Forelimb muscle (tissue), 1 donor: ENCODE measurements at places on chromosomes 16 and 17.
A peak's percentile ranks its signal among the peaks of the same experiment; 100 is the strongest.

GRCh38 chr17:31935512-31935911, 1.3 kb upstream of the SUZ12 start:
- no peak for DNase-seq

DNA sequence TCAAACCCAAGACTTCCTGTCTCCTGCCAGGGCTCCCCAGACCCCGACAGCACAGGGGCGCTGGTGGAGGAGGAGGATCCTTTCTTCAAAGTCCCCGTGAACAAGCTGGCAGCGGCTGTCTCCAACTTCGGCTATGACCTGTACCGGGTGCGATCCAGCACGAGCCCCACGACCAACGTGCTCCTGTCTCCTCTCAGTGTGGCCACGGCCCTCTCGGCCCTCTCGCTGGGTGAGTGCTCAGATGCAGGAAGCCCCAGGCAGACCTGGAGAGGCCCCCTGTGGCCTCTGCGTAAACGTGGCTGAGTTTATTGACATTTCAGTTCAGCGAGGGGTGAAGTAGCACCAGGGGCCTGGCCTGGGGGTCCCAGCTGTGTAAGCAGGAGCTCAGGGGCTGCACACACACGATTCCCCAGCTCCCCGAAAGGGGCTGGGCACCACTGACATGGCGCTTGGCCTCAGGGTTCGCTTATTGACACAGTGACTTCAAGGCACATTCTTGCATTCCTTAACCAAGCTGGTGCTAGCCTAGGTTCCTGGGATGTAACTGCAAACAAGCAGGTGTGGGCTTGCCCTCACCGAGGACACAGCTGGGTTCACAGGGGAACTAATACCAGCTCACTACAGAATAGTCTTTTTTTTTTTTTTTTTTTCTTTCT, 8.1 kb downstream of the SERPINF1 start:
- DNase-seq, result no peak

DNA sequence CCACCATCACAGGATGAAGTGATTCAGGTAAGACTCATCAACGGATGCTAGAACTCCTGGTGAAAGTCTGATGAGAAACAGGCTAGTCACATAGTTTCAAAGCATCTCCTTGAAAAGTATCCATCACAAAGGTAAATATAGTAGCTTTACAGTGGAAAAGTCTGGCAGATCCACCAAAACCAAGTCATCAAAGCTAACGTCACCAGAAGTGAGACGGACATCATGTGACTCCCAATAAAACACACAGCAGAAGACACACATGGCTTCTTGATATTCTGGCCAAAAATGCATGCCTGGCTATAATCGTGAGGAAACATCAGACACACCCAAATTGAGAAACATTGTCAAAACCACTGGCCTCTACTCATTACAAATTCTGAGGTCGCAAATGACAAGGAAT, 17.9 kb upstream of the TRPV3 start:
- no peak for DNase-seq

DNA sequence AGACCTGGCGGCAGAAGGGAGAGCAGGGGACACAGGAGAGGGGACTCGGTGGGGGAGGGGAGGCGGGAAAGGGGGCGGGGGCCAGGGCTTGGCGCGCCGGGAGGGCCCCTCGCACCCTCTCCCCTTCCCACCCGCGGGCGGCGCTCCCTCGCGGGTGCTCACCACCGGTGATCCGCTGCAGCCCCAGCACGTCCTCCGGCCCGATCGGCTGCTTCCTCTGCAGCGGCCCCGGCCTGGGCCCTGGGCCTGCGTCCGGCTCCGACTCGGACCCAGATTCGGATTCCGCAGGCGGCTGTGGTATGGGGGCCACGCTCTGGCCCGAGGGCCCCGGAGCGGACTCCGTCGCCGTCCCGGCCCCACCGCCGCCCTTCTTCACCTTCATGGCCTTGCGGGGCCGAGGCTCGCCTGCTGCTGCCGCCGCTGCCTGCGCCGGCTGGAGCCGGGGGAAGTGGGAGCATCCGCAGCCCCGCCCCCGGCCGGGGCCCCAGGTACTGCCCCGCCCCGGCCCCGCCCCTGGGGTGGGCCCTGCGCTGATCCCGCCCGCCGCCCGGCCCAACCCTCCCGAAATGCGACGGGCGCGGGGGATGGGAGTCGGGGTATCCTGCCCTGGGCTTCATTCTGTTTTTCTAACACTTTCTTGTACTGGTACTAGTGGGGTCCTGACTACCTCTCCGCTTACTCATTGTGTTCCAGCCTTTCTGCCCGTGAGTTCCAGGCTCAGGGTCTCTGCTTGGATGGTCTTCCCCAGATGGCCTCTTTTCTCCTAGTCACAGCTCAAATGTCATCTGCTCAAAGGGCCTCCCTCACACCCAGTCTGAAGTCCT, at the start of gene UNC119:
UNC119 (minus strand) TSS at position 449 of the 824 bp plus-strand sequence; CDS start at position 382, 67 bp downstream.
- DNase-seq, result peak; percentile 40

- no peak for DNase-seq
Observed at GRCh38 chr16:11309895-11310633, 28.9 kb upstream of the PRM1 start.

GRCh38 chr17:78624324-78625151, 47.3 kb upstream of the DNAH17 start:
- DNase-seq, result no peak

GRCh38 chr17:35460354-35460851, 11.8 kb upstream of the SLFN13 start:
- no peak for DNase-seq

DNA sequence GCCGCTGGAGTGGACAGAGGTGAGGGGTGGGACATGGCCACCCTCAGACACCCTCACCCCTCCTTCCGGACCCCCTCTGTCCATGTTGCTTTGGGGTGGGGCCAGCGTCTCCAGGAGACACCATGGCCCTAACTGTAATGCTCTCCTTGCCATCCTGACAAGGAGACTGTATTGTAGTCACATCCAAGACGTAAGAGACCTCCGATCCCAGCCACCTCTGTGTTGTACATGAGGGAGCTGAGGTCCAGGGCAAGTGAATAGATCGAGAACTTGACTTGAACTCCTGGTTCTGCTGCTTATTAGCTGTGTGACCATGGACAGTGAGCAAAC, 30.2 kb downstream of the POLR3E start:
- no peak for DNase-seq

GRCh38 chr17:7080456-7081041, 498 bp upstream of the CLEC10A start:
- DNase-seq, result no peak

DNA sequence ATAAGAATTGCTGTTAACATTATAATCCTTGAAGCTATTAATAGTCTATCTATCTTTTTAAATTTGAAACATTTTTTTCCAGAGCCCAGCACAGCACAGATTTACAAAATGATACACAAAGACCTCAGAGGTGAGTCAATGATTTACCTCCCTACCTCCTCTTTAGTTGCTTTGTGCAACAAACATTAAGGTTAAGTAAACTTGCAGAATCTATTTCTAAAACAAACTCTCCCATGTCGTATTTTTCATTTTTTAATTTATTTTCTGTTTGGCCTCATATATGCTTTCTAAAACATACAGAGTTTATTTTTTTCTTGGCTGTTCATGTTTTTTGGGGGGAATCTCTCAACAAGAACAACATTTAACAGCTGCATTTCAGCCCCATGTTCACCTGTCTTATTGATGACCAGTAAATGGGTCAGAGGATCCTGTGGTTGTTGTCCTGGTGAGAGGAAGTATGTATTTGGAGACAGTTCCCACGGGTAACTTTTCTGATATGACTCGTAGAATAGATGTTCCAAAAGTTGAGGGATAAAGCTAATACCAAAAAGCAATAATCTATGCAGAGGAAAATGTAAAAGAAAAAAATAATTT, 42.6 kb downstream of the ABCA9 start:
- no peak for DNase-seq
